Stimulated activated CD4-positive, alpha-beta T cell treated with anti-CD3 and anti-CD28 coated beads, TNF-alpha, amount 100 ng/mL, for 24 hours (primary cell): ENCODE measurements at places on chromosomes 2 and 18.

- DNase-seq, result no peak
Observed at GRCh38 chr2:201402651-201403562, 45.8 kb upstream of the FLACC1 start.

- DNase-seq, result no peak
Observed at GRCh38 chr18:25495606-25496005, 143.6 kb upstream of the ZNF521 start.

DNA sequence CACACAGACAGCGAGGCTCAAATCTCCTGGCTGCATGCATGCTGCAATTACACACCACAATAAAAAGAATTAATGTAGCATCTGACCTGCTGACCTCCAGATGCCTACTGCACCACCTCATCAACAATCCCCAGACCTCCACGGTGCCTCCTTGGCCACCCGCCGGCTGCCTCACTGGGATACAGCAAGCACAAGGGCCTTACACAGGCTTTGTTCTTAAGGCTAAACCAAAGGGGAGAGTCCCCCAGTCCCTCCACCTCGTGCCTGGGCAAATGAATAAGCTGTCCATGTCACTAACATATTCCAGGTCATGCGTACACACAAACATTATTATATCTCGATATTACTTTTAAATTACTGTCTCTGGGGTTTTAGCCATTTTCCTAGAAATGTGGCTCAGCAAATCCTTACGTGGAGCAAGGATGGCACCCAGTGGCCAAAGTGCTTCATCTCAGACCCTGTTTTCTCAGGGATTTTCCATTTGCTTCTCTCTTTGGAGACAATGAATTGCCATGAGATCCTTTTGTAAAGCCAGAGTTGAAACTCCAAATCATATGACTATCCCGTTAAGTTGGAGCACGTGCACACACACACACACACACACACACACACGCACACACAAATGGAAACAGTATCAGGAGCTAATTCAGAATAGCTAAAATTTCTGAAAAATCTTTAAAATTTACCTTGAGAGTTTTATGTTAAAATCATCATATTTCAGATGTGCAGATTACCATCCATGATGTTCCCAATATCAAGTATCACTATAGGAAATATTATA, 313.8 kb downstream of the PDE11A start:
- no peak for DNase-seq

GRCh38 chr2:86028766-86029381, 76.8 kb downstream of the POLR1A start:
- DNase-seq, result no peak

DNA sequence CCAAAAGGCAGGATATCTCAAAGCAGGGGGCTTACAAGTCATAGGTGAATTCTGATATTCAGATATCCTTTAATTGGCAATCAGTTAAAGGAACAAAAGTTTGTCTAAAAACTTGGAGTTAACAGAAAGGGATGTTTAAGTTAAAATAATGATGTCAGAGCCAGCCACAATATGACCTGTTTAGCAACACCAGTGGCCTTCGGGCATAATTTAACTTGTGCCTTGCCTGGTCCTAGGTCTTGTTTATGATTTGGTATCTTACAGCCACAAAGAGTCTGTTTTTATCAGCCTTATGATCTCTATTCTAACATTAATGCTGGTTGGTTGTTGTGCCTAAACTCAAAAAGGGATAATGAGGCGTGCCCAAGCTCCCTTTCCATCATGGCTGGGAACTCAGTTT, 252.9 kb downstream of the RNF152 start:
- no peak for DNase-seq
